ENCODE measurements at places on chromosomes 2 and 18. TPM values are rescaled to one million over a fixed set of nuclear protein-coding genes. Genes with fewer than 3 reads are reported as not detected.

- DNase-seq = no peak
Observed at GRCh38 chr2:145755019-145755837, 1235.3 kb upstream of the ZEB2 start.

- DNase-seq = no peak
Observed at GRCh38 chr2:129752176-129752575, 227.3 kb upstream of the RAB6C start.

GRCh38 chr2:181781078-181781786 lies 100.9 kb upstream of the NEUROD1 start:
- no peak for DNase-seq

NXPH2 gene
- 5.5 TPM for polyA plus RNA-seq

- no peak for DNase-seq
Observed at GRCh38 chr2:37190290-37190689, 1.8 kb upstream of the SULT6B1 start.

GRCh38 chr18:41237317-41237716 lies 717.7 kb upstream of the PIK3C3 start:
- no peak for DNase-seq

DNA sequence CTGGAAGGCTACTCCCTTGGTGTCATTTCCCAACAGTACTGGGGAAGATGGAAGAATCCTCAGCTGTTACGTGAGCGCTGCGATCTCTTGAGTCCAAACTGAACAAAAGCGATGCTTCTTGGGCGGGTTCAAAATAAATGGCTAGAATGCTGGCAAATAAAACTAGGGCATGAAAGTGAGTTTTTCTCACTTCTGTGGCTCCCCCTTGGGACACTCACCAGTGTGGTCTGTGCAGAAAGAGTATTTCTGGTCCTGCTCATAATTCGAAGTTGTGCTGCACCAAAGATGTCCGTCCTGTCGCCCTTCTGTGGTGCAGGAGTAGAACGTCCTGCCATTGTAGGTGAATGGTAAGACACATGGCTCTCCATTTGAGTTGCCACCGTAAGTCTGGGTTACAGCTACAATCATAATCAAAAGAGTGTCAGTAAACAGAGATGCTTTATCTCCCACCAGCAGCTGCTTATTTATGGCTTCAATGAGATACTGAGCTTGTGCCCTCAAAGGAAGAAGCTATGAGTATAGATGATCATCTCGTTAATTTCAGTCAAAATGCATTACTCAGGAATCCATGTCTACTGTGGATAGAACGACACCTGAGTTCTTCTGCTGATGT lies 11.8 kb downstream of the FN1 start:
- DNase-seq = no peak

KLHL30 gene
- polyA plus RNA-seq = 0.23 TPM

DNA sequence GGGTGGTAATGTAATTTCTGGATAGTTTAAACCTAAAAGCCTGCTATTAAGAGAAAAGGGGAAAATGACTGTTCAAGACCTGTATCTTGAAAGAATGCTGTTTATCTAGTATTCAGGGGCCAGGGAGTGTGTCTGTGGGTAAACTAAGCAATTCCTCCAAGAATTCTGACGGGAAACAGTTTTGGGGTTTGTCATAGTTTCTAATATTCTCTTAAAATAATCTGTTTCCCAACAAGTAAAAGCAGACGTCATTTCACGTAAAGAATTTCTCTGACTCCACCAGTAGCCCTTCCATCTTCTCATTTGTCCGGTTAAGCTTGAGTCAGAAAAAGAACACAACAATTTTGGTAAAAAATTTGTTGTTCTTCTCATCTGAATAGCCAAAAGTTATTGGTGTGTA lies 232.1 kb upstream of the EPAS1 start:
- no peak for DNase-seq

GRCh38 chr18:58599106-58599505 lies 29.8 kb downstream of the ALPK2 start:
- no peak for DNase-seq

NIFK gene
- polyA plus RNA-seq = 84.8 TPM

CHRND gene
- 0.52 TPM for polyA plus RNA-seq

ARHGEF4 gene
- 6.2 TPM for polyA plus RNA-seq

DNA sequence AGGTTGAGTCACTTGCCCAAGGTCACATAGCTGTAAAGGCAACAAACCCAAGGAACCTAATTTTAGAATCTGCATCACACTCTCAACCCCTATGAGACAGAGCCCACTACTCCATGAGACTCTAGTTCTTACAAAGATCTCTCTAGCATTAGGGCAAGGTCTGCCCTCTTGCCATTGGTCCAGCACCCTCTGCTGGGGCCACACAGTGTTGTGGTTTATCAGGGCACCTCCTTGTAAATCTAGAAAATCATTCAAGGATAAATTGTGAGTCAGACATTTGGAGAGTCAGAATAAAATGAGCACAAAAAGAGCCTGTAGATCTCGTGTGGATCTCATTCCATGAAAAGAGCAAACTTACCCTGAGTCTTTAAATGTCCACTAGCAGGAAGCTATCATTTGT lies 91.2 kb downstream of the SLC8A1 start:
- no peak for DNase-seq

GRCh38 chr18:69680123-69680522 lies 267.6 kb downstream of the CD226 start:
- no peak for DNase-seq

- no peak for DNase-seq
Observed at GRCh38 chr2:18750672-18751554, 161.5 kb upstream of the NT5C1B start.

GALNT5 gene
- polyA plus RNA-seq = 0.44 TPM

GRCh38 chr2:6748406-6749067 lies 117.2 kb downstream of the CMPK2 start:
- DNase-seq = no peak

LCT gene
- 0.03 TPM for polyA plus RNA-seq

DNA sequence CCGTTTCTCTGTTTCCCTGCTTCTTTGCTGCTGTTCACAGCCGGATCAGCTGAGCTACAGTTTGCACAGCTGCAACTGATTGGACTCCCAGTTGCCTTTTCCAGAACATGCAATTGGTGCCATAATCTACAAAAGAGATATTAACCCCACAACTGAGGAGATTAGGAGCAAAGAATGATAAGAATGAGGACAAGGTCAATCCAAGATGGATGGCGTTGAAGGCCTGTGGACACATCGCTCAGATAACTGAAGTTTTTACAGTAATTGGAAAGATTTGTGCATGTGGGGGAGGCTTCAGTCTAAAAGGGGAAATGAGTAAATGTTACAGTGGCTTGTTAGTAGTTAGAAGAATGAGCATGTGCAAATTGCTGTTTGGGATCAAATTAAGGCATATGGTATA lies 263.2 kb downstream of the TGIF1 start:
- no peak for DNase-seq

GRCh38 chr18:27404855-27405254 lies 219.7 kb upstream of the CHST9 start:
- DNase-seq = no peak

- DNase-seq = no peak
Observed at GRCh38 chr2:220228310-220229006, 601.0 kb downstream of the SLC4A3 start.

DNA sequence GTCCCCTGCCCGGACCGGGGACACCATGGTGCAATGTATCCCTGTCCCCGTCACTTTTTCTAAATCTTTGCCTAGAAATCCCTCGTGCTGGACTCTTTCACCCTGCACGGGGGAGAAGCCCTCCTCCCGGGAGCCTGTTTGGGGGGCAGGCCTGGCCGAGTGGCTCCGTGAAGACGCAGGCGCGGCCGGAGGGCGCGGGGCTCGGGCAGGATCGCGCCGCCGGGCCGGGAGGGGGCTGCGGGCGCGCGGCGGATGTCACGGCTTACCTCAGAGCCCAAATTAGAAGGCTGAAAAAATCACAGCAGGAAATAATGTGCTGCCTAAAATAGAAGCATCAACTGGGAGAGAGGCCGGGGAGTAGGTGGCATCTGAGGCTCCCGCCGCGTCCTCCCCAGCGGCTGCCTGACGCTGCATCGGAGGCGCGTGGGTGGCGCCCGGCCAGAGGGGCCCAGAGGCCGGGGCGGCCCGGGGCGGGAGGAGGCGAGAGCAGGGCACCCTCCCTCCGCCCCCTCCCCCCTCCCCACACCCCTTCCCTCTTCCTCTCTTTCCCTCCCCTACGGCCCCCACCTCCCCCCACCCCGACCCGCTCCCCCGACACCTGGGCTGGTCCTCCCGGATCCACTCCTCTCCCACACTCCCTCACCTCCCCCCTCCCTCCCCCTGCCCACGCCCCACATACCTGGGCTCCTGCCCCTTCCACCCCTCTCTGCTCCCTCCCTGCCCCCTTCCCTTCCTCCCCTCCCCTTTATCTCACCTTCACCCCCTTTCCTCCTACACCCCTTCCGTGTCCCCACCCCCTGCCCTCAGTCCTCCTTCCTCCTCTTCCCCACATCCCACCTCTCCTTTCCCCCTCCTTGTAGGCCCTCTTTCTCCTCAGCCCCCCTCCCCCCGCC lies 51.9 kb downstream of the SLC4A1AP start:
- DNase-seq = no peak

PLEKHH2 gene
- polyA plus RNA-seq = 40.4 TPM

GRCh38 chr2:32357318-32358110 lies 691 bp downstream of the BIRC6 start:
- DNase-seq = peak; percentile 53

- DNase-seq = no peak
Observed at GRCh38 chr18:69978732-69979715, 31.4 kb upstream of the CD226 start.

FER1L5 gene
- 0.77 TPM for polyA plus RNA-seq

DNA sequence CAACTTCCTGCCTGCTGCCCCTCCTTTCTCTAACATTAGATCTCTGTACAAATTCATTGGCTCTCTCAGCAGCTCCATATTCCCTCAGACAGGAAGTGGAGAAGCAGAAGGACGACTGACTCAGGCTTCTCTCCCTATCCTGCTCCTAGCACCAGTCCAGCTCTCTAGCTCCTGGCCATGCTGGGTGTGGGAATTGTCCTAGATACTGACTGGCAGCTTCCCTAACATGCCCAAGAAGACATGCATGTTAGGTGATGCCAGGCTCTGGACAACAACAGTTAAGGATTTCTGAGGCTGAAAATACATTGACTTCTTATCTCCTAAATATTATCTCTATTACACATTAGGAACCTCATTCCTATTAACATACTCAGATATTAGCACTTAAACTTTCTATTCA lies 292.9 kb downstream of the IKZF2 start:
- DNase-seq = no peak

DNA sequence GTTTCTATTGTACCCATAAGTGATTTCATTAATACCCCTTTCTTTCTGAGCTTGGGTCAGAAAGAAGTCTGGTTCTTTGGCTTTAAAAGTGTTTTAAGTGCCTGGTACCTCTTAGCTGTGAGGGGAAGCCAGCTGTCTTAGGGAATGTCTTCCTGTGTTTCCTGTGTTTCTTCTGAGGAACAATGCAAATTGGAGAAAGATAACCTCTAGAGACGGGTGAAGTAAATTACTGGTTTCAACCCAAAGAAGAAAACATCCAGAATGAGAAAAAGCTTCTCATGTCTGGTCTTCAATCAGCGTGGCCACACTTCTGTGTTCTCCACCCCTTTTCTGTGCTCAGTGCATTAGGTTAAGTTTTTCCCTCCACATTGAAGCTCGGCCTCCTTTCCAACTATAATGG lies 10.2 kb upstream of the CHN1 start:
- DNase-seq = no peak

DNA sequence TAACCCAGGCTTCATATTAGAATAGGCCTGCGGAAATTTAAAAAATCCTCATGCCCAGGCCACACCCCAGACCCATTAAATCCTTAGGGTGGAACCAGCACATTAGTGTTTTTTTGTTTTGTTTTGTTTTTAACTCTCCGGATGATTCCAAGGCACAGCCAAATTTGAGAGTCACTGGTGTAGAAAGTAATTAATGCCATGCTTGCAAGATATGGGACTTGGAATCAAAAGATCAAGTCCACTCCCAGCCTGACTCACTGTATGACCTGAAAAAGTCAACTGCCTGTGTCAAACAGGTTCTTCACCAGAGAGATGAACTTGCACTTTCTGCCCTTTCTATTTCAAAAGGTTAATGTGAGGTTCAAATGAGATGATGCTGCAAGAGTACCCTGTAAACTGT lies 310.3 kb upstream of the LYPD1 start:
- no peak for DNase-seq

- DNase-seq = no peak
Observed at GRCh38 chr2:8452296-8452695, 229.6 kb upstream of the ID2 start.

GAL3ST2 gene
- 0.16 TPM for polyA plus RNA-seq

DNA sequence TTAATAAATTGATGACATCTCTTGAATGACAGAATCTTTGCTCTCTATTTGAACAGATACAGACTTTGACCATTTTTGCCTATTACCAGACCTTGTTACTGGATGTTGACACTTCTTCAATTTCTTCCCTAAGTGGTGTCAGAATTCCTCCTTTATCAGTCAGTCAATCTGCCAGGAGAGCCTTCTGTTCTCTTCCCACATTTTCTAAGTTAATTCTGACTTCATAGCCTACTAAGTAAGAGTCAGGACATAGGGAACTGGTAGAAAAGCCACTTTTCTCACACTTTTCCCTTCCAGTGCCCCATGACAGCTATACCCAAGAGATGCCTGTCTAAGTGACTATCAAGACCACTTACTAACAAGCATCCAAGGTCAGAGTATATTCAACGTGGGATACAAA lies 1187.5 kb upstream of the NXPH2 start:
- no peak for DNase-seq

GRCh38 chr18:9380621-9381395 lies 46.2 kb downstream of the TWSG1 start:
- DNase-seq = peak; percentile 26

DNA sequence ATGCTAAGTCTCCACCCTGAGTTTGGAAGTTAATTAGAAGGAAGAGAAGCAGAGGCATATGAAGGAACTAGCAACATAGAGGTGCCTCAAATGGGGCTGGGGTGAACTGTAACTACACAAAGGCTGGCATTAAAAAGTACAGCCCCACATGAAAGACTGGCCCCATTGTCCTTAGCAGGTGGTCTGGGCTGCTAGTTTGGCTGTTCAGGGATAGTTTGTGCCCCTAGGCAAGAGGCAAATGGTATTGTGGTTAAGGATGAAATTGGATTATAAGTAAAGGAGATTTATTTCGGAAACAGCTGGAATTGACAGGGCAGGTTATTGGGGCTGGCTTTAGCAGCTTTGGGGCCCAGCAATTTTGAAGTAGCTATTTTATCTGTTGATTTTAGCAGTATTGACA lies 365.7 kb upstream of the TNP1 start:
- no peak for DNase-seq

TEKT4 gene
- 0.32 TPM for polyA plus RNA-seq

PPP4R1 gene
- 82.0 TPM for polyA plus RNA-seq

UPP2 gene
- polyA plus RNA-seq = 10.0 TPM

GRCh38 chr2:233445152-233445830 lies 91.0 kb downstream of the DGKD start:
- no peak for DNase-seq

GRCh38 chr2:157052685-157053224 lies 204.8 kb upstream of the GALNT5 start:
- DNase-seq = no peak

Measured in left renal pelvis (tissue), 4 donors.